ENCODE measurements at places on chromosomes 6 and 20.

- DNase-seq, result no peak
These were observed 65.0 kb downstream of the PSMG4 start for GRCh38 chr6:3323696-3324261.

- no peak for DNase-seq
These were observed 37.8 kb upstream of the STX16 start for GRCh38 chr20:58613061-58613854.

DNA sequence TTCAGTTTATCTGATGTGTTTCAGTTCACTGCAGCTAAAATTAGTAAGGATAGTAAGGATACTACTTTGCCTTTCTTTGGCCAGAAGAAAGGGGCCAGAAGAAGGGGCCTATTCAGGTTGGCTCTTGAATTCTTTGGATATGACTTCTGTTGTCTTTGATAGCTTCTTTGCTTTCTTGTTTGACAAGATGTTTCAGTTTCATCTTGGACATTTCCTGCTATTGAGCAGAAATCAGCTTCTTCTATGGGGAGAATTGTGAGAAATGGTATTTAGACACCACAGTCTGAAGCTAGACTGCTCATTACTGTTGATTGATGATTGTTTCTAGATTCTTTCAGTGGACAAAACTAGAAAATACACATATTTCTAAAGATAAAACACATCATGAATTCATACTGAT is 23.2 kb downstream of the L3MBTL3 start:
- no peak for DNase-seq

- DNase-seq, result no peak
These were observed 684.6 kb upstream of the MARCKS start for GRCh38 chr6:113172531-113172966.

GRCh38 chr20:3011752-3012151 is 31.7 kb upstream of the GNRH2 start:
- DNase-seq, result no peak

- no peak for DNase-seq
These were observed 779 bp downstream of the HEBP2 start for GRCh38 chr6:138404666-138405337.

DNA sequence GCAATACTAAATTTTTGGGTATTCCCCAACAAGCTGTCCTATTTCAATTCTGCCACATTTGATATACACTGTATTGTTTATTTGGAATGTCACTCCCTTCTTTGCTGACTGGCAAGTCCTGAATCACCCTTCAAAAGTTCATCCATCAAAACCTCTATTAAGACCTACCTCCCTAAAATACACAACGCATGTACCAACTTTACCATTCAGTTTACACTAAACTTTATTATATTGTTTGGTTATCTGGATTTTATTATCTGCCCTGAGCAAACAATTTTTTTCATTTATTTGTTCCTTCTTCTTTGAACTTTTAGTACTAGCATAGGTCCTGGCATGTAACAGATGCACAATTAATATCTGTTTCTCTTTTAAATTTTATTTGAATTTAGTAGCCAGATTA is 958.2 kb upstream of the ADGRB3 start:
- no peak for DNase-seq

- no peak for DNase-seq
These were observed 6.5 kb upstream of the SMOC2 start for GRCh38 chr6:168434505-168434904.

GRCh38 chr6:12543953-12544352 is 172.6 kb upstream of the PHACTR1 start:
- DNase-seq, result no peak

DNA sequence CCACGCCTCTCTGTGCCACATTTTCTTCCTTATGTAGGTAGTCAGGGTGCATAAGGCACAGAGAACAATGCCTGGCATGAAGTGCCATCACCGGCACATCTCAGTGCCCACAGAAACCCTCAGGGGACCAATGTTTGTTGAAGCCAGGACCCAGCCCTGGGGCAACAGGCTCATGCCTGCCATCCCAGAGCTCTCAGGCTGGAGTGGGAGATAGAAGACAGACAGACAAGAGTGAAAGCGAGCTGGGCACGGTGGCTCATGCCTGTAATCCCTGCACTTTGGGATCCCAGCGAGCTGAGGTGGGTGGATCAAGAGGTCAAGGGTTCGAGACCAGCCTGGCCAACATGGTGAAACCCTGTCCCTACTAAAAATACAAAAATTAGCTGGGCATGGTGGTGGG is 13.5 kb downstream of the EFCAB8 start:
- DNase-seq, result no peak

Data from LoVo (cell line).